ENCODE measurements at places on chromosomes 4 and X. TPM values are rescaled to one million over a fixed set of nuclear protein-coding genes. Genes with fewer than 3 reads are reported as not detected.

DNA sequence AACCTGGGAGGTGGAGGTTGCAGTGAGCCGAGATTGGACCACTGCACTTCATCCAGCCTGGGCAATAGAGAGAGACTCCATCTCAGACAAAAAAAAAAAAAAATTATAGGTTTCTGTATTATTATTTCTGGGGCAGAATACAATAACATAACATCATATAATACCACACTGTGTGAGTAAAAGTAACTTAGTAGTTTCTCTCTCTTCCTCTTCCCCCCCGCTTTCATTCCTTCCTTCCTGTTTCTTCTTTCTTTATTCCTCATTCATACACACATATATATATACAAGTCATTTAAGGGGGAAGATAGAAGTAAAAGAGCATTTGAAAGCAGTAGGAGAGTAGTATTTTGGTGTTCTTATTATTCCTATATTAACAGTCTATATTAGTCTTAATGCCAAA is 55.9 kb upstream of the FHDC1 start:
- peaks cover 34% of the 10 kb centered on the region for H3K36me3 ChIP-seq
- no peak for DNase-seq
- H3K4me3 ChIP-seq = no peak overlapping the region
- no peak overlapping the region for H3K27ac ChIP-seq
- H3K27me3 ChIP-seq = no peaks in the 10 kb centered on the region

- H3K4me1 ChIP-seq = peaks cover 8% of the 10 kb centered on the region
- H3K27ac ChIP-seq = no peak overlapping the region
- DNase-seq = no peak
- no peak overlapping the region for H3K4me3 ChIP-seq
These were observed 164.0 kb upstream of the RASGEF1B start for GRCh38 chr4:81635739-81636138.

ZFX gene
- 116 TPM for total RNA-seq

APBB2 gene
- 61.4 TPM for total RNA-seq

TREX2 gene
- 0.24 TPM for total RNA-seq

Measured in progenitor cell of endocrine pancreas (in vitro differentiated cells).